ENCODE measurements at places on chromosomes 11 and 22.

- no peak for DNase-seq
These were observed 18.7 kb downstream of the SYNGR1 start for GRCh38 chr22:39368461-39368911.

DNA sequence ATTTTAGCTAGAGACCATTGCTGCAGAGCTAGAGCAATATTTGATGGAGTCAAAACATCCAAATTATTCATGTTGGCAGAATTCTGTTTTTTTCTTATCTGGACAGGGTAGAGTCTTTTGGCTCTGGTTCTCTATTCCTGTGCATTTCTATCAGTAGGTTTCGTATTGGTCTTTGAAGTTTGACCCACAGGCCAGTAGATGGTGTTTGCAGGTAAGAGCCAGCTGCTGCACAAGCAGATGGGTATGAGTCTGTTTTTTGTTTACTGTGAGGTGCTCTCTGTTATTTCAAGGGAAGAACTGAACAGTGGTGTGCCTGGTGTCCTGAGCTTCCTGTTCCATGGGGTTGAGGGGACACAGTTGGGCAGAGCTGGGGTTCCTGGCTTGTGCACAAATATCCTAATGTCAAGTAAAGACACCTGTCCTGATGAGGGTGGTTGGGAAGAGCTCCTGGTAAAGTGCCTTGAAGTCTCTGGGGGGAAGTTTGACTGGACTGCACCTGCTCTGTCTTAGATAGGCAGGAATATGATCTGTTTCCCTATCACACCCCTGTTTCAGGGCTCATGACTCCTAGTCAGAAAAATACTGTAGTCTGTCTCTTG is 34.0 kb upstream of the SLC22A25 start:
- DNase-seq, result no peak

DNA sequence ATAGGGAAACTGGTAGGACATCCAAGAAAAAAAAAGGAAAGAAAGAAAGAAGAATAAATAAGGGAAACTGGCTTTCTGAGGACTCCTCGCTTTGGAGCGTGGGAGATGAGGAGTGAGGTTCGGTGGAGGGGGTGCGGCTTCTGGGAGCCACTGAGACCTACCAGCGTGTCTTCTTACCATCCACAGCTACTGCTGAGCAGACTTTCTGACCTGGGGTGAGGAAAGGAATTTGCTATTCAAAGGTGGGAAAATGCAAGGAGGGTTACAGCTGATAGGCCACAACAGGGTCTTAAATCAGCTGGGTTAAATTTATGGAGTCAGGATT is 488 bp upstream of the SELENOM start:
- no peak for DNase-seq

GRCh38 chr11:117160826-117161225 is 16.7 kb downstream of the PAFAH1B2 start:
- DNase-seq, result no peak

GRCh38 chr11:13118650-13119049 is 109.5 kb downstream of the RASSF10 start:
- DNase-seq, result no peak

DNA sequence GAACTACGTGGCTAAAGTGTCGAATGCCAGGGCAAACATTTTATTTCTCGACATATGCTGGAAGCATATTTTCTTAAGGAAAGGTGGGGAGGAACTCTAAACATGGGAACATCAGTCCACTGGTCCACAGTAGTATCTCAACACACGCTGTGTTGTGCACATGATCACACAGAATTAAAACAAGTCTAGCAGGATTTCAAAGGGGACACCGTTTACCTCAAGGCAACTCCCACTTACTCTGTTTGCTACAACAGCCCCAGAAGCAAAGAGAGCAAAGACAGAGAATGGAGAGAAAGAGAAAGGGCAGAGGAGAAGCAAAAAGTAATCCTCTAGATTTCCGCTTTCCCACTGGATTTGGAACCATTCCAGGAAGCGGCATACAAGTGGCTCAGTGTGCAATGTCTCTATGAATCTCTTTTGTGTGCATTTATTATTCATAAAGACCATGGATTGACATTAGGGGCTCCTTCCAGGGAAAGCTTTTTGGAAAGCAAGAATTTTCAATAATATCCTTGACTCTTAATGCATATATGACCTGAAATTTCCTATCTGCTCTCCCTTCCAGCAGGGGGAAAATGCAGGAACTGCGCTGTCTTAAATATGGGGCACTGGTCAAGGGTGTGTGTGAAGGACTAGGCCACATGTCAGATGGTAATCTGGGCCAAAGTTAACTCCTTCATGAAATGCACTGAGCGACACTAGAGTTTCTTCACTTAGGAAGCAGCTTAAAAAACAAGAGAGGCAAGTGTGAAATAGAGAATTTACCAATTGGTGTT is 34.8 kb upstream of the CCDC34 start:
- no peak for DNase-seq

Data from RPMI7951 (cell line).